ENCODE measurements at places on chromosomes 2 and 18. TPM values are rescaled to one million over a fixed set of nuclear protein-coding genes. Genes with fewer than 3 reads are reported as not detected.

Gene CDK15
- 0.14 TPM for total RNA-seq

Gene REG3G
- total RNA-seq = not detected

Gene GCG
- total RNA-seq = not detected

Gene CAPN13
- total RNA-seq = not detected

Gene MRO
- not detected for total RNA-seq

Gene KANSL1L
- total RNA-seq = 3.9 TPM

Gene LOXHD1
- total RNA-seq = not detected

Gene METTL4
- 10.9 TPM for total RNA-seq

Gene KIAA1328
- 4.9 TPM for total RNA-seq

Gene TCF7L1
- total RNA-seq = 7.1 TPM
